Sigmoid colon (tissue), 7 donors: ENCODE measurements at places on chromosomes 11 and 22. TPM values are rescaled to one million over a fixed set of nuclear protein-coding genes. Genes with fewer than 3 reads are reported as not detected.

DNA sequence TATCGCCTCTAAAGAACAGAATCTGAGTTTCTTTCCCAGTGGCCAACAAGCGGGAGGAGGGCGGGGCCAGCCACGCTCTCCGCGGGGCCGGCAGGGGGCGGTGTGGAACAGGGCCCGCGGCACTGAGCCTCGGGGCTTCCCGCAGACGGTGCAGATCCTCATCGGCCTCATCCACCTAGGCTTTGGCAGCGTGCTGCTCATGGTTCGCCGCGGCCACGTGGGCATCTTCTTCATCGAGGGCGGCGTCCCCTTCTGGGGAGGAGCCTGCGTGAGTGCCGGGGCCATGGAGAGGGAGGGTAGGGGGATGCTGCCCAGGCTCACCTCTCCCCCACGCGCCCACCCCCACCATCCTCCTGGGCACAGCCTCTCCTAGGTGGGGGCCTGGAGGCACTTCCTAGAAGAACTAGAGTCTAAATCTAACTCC, 10.7 kb downstream of the MS4A15 start:
- no peak overlapping the region for H3K27ac ChIP-seq
- no peaks in the 10 kb centered on the region for H3K36me3 ChIP-seq
- peaks cover 15% of the 10 kb centered on the region for H3K27me3 ChIP-seq
- no peaks in the 10 kb centered on the region for H3K4me1 ChIP-seq
- H3K4me3 ChIP-seq = no peak overlapping the region
- no peak for DNase-seq

GRCh38 chr22:39292561-39293074, 26.8 kb downstream of the RPL3 start:
- peaks cover 35% of the 10 kb centered on the region for H3K4me1 ChIP-seq
- no peaks in the 10 kb centered on the region for H3K36me3 ChIP-seq
- no peaks in the 10 kb centered on the region for H3K27me3 ChIP-seq
- peak; percentile 93 for DNase-seq
- peak overlapping the region; percentile 59 for H3K27ac ChIP-seq

DNA sequence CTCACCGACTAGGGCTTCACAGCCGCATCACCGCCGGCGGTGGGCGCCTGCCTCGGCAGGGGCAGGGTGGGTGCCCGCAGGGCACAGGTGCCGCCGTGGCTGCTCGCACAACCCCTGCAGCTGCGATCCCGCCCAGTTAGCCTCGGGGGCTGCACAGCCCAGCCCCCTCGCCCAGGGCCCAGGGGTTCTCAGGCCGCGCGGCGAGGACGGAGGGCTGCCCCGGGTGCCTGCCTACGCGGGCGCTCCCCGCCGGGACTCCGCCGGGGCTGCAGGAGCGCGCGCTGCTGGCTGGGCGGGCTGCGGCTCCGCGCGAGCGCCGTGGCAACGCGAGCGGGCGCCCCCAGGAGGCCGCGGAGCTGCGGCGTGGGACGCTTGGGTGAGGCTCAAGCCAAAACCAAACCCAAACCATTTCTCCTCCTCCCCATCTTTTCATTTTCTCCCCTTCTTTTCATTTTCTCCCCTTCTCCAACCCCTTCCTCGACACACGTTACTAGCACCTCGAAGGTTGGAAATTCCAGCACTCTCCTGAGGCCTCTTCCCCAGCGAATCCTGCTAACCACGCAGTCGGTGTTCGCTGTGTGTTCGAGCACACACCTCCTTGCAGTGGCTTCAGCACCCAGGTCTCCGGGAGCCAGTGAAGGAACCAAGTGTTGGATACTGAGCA, at the start of gene MICAL3:
Gene MICAL3 (minus strand): TSS at position 286 of the 664 bp plus-strand sequence. CDS start 117,749 bp downstream, outside the sequence.
- no peaks in the 10 kb centered on the region for H3K36me3 ChIP-seq
- peak within 1 kb of the TSS; percentile 91 for H3K27ac ChIP-seq
- peaks cover 2% of the 10 kb centered on the region for H3K4me1 ChIP-seq
- H3K4me3 ChIP-seq = peak within 1 kb of the TSS; percentile 78
- no peaks in the 10 kb centered on the region for H3K27me3 ChIP-seq
- peak; percentile 77 for DNase-seq

- no peaks in the 10 kb centered on the region for H3K4me1 ChIP-seq
- no peaks in the 10 kb centered on the region for H3K27me3 ChIP-seq
- H3K36me3 ChIP-seq = no peaks in the 10 kb centered on the region
- H3K27ac ChIP-seq = no peak overlapping the region
- H3K4me3 ChIP-seq = no peak overlapping the region
- DNase-seq = no peak
These were observed 110.0 kb upstream of the SPON1 start for GRCh38 chr11:13852481-13852880.

KMT5B gene
- total RNA-seq = 45.7 TPM

DNA sequence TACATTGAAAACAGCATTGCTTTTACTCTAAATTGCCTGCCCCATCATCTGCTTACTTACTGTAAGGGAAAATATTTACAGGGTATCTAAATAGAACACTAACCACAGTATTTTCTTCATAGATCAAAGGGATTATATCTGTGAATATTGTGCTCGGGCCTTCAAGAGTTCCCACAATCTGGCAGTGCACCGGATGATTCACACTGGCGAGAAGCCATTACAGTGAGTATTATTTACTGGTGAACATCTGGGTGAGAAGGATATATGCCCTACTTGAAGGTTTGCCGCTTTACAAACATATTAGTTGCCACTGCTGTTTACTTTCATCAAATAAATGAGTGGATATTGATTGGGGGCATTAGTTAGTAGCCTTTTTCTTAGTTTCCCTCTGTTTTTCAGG, 5.9 kb upstream of the CNTF start:
- H3K4me3 ChIP-seq = no peak overlapping the region
- no peaks in the 10 kb centered on the region for H3K4me1 ChIP-seq
- peaks cover 47% of the 10 kb centered on the region for H3K36me3 ChIP-seq
- peak; percentile 73 for DNase-seq
